ENCODE measurements at places on chromosomes 6 and 20.

DNA sequence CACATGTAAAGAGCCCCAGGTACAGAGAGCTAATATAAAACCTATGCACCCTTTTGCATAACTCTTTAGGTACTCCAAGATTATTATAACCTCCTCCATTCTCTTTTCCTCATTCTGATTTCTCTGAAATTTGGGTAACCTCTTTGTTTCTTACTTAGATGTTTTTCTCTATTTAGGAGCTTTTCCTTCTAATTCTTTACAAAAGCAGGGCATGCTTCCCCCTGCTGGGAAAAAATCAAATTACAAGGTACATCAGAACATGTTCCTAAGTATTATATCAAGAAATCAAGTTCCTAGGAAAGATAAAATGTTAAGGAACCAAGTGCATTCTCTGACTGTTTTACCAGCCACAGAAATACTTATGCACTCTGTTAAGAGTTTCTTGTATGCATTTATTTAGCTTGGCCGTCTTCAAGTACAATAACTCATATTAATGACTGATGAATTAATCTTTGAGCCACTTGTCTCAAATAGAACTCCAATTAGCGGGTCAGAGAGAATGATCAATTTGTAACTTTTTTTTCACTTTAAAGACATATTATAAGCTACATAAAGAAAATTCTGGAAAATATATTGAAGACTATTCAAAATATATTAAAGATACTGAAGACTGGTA lies 2.1 kb downstream of the KHDRBS2 start:
- DNase-seq, result no peak

DNA sequence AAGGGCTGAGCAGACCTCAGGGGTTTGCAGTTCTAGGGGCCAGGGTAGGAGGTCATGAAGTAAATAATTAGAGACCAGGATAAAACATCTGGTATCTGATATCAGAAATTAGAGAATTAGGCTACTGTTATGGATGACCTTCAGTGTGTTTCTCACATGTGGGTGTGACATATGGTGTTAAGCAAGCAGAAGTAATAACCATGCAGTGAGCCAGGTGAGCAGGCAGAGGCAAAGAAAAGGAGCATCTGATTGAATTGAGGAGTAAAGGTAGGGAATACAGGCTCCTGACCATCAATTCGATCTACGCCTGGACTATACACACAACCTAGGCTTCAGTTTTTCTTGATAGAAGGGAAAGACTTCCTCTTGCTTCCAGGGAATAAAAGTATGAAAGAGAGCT lies 34.7 kb upstream of the MAP3K7 start:
- DNase-seq, result no peak

GRCh38 chr6:2952557-2953095 lies 18.7 kb downstream of the SERPINB6 start:
- DNase-seq, result no peak

DNA sequence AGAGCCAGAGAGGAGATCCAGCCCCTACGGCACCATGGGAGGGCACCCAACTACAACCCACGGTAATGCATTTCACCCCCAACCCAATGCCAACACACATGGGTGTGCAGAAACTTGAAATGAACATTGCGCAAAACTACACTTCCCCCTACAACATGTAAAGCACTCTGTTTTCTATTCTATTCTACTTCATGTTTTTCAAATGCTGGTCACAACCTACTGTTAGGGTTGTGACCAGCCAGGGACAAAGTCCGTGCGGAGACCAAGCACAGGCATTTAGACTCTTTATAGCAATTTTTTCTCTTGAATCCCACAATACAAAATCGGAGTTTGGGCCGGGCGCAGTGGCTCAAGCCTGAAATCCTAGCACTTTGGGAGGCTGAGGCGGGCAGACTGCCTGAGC lies 90.6 kb downstream of the MRPL14 start:
- no peak for DNase-seq

DNA sequence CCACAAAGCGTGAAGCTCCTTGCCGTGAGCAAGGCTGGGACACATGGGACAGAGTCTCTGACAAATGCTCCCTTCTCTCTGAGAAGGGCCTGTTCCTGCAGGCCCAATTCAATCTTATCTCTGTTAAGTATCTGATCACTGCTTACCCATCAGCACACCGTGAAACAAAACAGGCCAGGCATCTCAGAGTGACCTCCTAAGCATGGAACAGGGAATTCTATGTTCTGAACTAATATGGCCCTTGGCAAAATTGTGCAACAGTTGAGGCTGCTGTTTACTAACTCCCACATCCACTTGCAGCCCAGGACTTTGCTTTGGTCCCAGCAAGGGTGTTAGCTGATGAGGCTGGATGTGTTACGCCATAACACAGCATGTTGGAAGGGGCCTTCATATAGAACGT lies 79.2 kb downstream of the GCLC start:
- DNase-seq, result no peak

- no peak for DNase-seq
Observed at GRCh38 chr20:20837574-20838021, 125.2 kb upstream of the RALGAPA2 start.

GRCh38 chr20:14453259-14453658 lies 115.8 kb upstream of the FLRT3 start:
- no peak for DNase-seq

- no peak for DNase-seq
Observed at GRCh38 chr6:155154158-155154830, 109.5 kb upstream of the CLDN20 start.

GRCh38 chr20:9109566-9109965 lies 40.7 kb downstream of the PLCB4 start:
- DNase-seq, result no peak

DNA sequence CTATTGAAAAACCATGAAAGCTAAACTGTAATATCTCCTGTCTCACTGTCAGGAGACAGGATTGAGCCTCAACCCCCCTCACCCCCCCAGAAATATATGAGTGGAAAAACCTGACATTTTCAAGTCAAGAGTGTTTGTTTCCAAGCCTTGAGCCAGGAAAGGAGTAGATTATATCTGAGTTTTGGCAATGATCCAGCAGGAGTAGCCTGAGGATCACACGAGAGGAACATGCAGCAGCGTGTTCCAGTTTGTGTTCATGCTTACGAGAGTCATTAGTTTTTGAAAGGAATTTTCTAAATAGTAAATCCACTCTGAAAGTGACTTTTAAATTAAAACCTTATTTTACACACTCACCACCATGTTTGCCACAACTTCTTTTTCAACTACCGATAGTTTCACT lies 15.8 kb downstream of the IL22RA2 start:
- no peak for DNase-seq

DNA sequence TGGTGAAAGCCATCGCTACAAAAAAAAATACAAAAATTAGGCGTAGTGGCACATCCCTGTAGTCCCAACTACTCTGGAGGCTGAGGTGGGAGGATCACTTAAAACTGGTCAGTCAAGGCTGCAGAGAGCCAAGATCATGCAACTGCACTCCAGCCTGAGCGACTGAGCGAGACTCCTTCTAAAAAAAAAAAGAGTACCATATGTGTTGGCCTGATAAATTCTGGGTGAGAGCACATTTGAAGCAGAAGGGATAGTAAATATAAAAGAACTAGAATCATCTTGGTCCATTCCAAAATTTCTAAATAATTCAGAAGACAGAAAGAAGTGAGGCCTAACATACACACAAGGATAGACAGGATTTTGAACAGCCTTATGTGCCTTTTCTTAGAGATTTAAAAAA lies 2.2 kb downstream of the IBTK start:
- no peak for DNase-seq

DNA sequence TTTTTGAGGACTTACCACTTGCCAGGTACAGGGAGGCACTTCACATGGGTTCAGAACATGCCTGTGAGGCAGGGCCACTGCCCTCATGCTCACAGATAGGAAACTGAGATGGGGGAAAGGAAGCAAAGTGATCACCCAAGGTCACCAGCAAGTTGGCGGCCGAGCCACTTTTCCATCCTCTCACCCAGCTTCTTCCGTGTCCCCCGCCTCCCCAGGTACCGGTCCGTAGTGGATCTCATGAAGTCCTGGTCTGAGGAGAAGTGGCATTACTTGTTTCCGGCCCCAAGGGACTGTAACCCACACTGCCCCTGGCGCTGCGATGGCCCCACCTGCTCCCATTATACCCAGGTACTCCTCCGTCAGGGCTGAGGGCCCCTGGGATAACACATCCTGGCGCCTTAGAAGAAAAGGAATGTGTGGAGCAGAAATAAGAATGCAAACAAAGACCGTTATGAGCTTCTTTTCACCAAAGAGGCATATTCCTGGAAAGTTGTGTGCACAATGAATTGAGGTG lies 6.4 kb downstream of the R3HDML start:
- no peak for DNase-seq

- no peak for DNase-seq
Observed at GRCh38 chr6:37838219-37838921, 18.8 kb downstream of the ZFAND3 start.

DNA sequence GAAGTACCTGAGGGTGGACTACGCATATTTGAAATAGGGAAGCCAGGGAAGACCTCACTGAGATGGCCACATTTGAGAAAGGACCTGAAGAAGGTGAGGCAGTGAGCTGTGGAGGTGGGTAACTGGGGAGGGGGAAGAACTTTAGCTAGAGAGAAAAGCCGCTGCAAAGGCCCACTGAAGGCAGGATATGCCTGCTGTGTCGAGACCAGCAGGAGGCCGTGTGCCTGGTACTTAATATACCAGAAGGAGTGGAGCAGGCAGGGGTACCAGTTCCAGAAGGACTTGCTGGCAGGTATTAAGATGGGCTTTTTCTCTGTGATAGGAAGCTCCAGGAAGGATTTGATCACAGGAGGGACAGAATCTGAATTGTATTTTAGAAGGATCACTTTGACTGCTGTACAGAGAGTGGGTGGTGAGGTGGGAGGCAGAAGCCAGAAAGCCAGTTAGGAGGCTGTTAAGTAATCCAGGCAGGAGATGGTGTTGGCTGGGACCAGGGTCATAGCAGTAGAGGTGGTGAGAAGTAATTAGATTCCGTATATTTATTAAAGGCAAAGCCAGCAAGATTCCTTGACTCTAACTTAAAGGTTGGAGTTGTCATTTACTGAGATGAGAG lies 54.2 kb upstream of the FANCE start:
- no peak for DNase-seq

GRCh38 chr6:54195637-54196036 lies 84.4 kb downstream of the MLIP start:
- no peak for DNase-seq

All from activated naive CD4-positive, alpha-beta T cell (primary cell).